ENCODE measurements at places on chromosomes 11 and 22. TPM values are rescaled to one million over a fixed set of nuclear protein-coding genes. Genes with fewer than 3 reads are reported as not detected.

GRCh38 chr11:113715273-113715672 is 9.2 kb upstream of the TMPRSS5 start:
- DNase-seq: no peak

- DNase-seq: no peak
Observed at GRCh38 chr22:35949243-35949642, 79.4 kb downstream of the RBFOX2 start.

- DNase-seq: no peak
Observed at GRCh38 chr11:77204754-77205466, 76.9 kb downstream of the MYO7A start.

DNA sequence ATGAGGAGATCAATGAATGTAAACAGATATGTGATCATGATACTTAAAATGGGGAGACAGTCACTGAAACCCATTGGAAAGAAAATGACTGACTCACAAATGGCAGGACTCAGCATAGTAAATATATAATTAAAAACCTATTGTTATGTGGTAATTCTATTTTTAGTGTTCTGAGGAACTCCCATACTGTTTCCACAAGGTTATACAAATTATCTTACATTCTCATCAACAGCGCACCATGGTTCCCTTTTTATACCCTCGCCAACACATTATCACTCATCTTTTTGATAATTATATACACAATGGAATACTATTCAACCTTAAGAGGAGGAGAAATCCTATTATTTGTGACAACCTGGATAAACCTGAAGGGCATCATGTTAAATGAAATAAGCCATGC is 17.1 kb downstream of the OR5B21 start:
- no peak for DNase-seq

DNA sequence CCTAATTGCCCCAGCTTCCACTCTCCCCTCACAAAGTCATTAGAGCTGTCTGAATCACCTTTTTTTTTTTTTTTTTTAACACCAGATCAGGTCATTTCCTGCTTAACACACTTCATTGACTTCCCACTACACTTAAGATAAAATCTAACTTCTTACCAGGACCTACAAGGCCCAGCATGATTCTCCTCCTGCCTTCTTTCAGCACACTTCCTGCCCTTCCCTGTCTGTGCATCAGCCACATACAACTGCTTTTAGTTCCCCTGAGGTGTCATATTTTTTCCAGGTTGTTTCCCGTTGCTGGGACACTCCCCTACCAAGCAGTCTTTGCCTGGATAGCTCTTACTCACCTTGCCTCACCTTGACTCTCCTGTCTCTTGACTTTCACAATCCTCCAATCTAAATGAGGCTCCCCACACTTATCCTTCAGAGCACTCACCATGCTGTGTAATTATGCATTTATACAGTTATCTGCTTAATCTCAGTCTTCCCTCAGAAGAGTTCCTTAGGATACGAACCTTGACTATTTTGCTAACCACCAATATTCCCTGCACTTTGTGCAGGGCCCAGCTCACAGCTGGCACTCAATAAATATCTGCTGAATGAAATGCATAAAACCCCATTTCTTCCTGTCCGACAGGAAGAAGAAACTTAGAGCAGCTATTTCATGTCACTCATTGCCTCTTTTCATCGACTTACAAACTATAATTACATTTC is 96.6 kb upstream of the AKIP1 start:
- DNase-seq: peak; percentile 77

DNA sequence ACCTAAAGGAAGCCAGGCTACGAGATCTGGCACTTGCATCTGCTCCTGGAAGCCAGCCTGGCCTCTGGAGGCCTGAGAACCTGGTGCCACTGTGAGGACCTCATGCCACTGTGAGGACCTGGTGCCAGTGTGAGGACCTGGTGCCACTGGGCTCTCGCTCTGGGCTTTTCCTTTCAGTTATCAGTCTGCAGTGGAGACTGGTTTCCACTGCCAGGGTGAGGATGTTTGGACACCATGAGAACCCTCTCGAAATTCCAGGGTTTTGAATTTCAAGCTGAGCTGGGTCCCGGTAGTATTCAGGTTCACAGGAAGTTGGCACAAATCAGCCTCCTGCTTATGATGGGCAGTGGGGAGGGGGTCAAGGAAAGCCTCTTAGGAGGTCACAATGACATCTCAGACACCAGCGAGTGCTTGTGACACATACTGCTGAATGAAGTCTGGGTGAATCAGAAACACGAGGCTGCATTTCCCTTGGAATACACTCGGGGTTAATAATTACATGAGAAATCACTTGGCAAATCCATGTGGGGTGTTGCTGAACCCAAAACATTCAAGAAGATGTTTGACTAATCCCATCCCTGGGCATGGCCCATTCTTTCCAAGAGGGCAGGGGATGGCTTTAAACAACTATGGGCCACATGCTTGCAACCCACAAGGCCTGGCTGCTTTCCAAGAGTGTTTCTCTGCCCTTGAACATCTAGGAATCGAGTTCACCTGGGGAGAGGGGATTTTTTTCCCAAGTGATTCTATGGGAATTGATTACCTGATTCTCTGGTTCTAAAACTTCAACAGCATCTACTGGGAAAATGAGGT is 60.2 kb downstream of the LINC01488 start:
- DNase-seq: peak; percentile 31

DNA sequence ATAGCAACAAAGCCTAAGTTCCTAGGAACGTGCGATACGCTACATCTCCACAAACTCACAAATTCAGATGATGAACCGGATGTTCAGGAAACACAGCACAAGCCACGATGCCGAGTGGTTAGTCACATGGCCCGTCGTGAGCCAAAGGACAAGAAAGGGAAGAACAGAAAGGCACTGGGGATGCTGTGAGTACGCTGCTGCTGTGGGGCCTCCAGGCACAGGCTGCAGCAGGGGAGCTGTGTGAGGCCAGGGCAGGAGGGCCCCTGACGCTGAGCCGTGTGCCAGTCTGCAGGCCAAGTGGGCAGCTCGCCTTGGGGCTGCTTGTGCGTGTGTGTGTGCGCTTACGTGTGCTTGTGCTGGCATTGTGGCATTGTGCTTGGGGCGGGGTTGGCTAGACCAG is 89.4 kb downstream of the CTTN start:
- DNase-seq: no peak

DNA sequence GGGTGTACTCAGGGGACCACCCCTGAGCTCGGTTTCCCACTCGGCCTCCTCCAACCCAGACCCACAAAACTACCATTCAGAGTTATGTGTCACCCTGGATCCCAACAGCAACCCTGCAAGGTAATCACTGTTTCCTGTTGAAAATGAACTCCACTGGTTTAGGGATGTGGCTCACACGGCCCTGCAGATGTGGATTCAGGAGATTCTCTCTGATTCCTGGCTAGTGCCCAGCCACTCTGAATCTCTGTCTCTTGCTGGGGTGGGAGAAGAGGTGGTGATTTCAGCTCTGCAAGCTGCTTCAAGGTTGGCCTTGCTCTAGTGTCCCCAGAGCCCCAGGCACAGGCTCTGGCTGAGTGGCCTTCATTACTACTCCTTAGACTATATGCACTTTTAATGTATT is 1231.6 kb downstream of the TBC1D22A start:
- no peak for DNase-seq

GRCh38 chr22:24178502-24179440 is 2.5 kb upstream of the SUSD2 start:
- DNase-seq: no peak

DNA sequence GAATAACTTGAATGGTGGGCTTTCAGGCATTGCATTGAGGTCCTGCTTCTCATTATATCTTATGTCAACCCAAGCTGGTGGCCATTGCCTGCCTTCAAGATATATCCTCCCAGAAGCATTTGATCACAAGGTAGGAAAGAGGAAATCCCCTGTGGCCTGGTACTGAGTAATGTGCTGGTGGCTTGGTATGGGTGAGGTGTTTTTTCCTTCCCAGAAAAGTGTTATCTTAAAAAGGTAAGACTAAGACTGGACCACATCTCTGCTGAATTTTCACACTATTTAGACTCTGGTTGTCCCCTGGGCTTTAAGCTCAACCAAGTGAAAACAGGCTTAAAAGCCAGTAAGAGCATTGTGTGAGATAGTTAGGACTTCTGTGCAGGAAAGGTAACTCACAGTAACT is 3.7 kb downstream of the INSC start:
- no peak for DNase-seq

- peak; percentile 66 for DNase-seq
Observed at GRCh38 chr11:71086687-71087258, 165.6 kb downstream of the SHANK2 start.

GRCh38 chr22:43304831-43305590 is 38.2 kb downstream of the SCUBE1 start:
- no peak for DNase-seq

DNA sequence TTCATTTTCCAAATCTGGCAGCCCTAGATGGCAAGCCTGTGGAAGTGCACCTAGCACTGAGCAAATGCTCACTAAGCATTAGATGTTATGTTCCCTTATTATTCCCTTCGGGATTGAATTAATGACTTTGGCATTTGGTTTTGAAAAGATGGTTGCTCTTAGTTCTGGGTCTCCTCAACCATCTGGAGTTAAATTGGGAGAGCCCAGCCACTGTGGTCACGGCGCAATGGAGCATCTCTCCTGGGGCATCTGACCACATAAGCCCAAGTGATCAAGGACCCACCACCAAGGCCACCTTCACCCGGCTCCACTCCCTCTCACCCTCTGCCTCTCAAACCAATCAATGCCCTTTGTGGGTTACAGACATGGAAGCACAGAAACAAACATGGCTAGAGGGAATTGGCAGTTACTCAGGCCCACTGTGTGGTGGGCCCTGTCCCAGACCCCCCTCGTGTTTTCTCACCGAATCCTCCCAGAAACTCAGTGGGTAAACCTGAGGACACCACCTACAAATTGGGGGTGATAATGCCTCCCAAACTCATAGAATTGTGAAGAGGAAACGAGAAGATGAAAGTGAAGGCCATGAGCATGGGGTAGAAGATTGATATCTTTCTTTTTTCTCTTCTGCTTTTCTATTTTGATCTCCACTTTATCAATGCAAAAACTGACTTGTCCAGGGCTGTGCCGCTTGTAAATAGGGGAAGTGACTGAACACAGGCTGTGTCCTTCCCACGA is 52.2 kb downstream of the IRAG1 start:
- DNase-seq: no peak

GRCh38 chr11:19980957-19981669 is 179.2 kb downstream of the DBX1 start:
- peak; percentile 54 for DNase-seq

GRCh38 chr22:26426924-26427323 is 2.1 kb upstream of the ASPHD2 start:
- DNase-seq: no peak

DNA sequence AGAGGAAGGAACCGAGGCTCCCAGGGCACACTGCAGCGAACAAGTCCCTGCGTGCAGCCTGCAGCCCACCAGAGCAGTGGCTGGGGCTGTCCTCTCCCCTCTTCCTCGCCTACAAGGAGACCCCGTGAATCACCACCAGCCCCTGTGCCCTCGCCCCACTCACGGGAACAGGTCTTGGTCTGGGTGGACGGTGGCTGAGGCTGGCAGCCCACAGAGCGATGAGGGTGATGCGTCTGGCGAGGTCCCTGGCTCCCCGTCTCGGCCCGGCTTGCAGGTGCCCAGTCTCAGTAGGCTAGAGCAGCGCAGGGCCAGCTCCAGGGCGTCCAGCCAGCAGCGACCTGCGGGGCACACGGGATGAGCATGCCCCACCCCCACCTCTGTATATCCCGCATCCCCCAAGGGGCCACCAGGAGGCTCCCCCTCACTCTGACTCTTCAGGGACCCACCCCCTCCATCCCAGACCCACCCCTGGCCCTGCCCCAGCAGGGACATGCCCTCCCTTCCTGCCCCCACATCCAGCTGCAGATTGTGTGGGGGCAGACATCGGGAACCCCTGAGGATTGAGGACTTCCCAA is 50.5 kb upstream of the CARS1 start:
- no peak for DNase-seq

DNA sequence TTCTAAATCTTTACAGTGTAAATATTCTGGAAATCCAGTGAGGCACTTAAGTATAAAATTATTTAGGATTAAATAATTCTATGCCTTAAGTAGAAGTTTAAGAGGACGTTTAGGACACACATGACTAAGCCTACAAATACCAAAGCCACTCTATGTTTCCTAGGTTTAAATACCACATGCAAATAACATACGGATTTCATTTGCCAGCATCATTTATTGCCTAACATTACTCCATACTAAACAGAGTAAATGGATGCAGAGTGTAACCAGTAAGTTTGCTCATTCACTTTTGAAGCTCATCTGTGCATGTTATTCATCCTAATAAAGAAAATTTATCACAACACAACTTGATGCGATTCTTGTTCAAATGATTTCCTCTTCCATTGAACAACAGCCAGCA is 4.1 kb downstream of the BDNF start:
- DNase-seq: no peak

GRCh38 chr22:49965091-49966040 is 4.8 kb downstream of the PIM3 start:
- DNase-seq: no peak

DNA sequence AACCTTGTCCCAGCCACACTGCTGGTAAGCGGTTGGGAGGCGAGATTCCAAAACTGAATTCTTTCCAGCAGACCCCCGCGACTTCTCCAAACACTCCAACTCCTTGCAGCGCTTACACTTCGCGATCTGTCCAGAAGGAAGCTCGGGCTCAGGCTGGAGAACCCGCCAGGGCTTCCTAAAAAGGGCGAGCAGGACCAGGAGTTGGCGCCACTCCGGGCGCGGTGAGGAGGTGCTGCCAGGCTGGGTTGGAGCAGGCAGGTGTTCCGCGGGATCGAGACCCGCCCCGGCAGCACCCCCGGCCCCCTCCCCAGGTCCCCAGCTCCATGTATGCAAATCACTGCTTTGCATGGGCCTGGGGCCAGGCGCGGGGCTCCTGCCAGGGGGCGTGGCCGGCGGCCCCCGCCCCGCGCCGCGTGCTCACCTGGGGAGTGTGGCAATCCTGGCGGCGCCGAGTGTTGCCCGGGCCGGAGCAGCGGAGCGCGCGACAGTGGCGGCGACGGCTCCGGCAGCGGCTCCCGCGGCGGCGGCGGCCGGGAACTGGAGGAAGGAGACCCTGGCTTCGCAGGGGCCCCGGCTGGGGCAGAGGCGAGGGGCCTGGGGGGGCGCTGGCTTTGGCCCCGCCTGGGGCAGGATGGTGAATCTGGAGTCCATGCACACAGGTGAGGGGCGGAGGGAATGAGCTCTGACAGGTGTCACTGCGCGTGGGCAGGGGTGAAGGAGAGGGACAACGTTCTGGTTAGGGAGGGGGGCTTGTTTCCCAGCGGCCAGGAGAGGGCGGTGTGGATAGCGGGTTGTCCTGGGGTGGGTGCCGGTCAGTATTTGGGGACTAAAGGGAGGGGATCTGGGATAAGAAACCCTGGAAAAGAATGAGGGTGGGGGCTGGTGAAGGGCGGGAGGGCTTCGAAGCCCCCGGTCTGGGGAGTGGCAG is at the start of gene POU2F3:
Gene POU2F3 (plus strand): TSS at position 428 of the 928 bp plus-strand sequence. CDS start 204 bp downstream, at position 632.
- DNase-seq: peak; percentile 33

- DNase-seq: no peak
Observed at GRCh38 chr11:70175236-70175698, 27.8 kb upstream of the FADD start.

- no peak for DNase-seq
Observed at GRCh38 chr11:62013537-62014476, 46.4 kb upstream of the FTH1 start.

YPEL4 gene
- not detected for polyA plus RNA-seq

LYVE1 gene
- 5.7 TPM for polyA plus RNA-seq

CCDC116 gene
- polyA plus RNA-seq: 0.22 TPM

ACRV1 gene
- not detected for polyA plus RNA-seq

CARD10 gene
- polyA plus RNA-seq: 31.5 TPM

IL18BP gene
- 9.6 TPM for polyA plus RNA-seq

All from small intestine (tissue), 16 donors.